ENCODE measurements at places on chromosomes 16 and 17.

GRCh38 chr16:24736758-24737157 is 7.3 kb downstream of the TNRC6A start:
- DNase-seq = no peak

GRCh38 chr17:8222380-8222629 is 11.9 kb upstream of the AURKB start:
- peak; percentile 83 for DNase-seq

DNA sequence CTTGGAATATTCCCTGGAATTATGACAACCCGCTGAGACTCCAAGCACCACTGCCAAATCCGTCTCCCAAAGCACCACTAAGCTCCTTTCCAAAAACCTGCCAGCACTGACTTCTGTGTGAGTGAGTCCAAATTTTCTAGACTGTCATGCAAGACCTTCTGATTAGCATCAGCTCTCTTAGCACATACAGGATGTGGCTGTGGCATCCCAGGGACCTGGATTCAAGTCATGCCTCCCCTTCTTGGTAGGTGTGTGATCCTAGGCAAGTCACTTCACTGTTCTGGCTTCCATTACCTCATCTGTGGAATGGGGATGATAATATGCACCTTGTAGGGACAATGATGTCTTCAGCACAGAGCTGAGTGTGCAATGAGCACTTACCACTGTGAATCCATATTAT is 38.3 kb upstream of the USP7 start:
- no peak for DNase-seq

DNA sequence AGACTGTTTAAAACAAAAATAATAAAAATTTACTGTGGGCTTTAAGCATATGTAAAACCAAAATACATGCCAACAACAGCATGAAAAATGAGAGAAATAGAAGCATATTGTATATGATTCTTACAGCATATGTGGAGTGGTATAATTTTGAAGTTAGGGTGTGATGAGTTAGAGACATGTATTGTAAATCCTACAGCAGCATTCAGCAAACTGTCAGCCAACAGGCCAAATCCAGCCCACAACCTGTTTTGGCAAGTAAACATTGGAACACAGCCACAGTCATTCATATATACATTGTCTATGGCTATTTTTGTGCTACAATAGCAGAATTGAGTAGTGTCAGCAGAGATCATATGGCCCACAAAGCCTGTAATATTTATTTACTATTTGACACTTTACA is 42.3 kb downstream of the ZNF18 start:
- DNase-seq = no peak

GRCh38 chr16:29663016-29663806 is at the start of gene SPN:
TSS of gene SPN (plus strand) at chr16:29663247. CDS start at chr16:29663729, 482 bp downstream.
- DNase-seq = no peak

DNA sequence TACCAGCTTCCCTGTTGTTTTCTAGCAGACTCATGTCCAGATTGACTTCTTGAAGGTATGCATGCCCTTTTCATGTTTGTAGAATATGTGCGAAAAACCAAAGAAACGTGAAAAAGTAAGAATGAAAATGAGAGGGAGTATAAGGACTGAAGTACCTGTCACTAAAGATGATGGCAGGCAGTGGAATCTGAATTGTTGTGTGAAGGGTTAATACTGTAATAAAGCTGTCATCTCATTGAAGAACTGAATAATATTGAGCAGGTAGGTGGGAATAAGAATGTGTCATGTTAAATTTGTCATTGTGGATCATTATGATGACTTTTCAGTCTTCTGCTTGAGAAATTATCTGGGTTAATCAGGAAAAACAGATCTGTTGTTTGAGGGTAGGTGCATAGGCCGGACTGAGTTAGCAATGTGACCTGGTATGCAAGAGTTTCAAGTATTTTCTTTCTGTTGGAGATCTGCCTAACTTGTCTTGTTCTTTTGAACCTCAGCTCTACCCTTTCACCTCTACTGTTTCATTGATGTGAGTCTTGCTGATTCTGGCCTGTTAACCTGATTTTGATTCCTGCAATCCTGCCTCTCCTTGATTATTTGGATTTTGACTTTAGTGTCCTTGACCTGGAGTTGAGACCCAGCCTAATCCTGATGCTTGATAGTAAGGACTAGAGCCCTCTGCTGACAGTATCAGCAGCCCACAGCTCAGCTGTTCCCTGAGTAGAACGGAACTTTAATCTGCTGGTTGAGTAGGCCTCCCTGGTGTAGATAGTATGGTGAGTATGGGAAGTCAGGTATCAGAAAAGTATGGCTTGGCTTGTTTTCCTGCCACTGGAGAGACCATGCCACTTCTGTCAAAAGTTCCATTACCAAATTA is 64.6 kb downstream of the MAP2K4 start:
- no peak for DNase-seq

Measured in NCI-H1417 (cell line).